Cerebellar nuclear complex (tissue), 1 donor: ENCODE measurements at places on chromosomes 13 and 19.

DNA sequence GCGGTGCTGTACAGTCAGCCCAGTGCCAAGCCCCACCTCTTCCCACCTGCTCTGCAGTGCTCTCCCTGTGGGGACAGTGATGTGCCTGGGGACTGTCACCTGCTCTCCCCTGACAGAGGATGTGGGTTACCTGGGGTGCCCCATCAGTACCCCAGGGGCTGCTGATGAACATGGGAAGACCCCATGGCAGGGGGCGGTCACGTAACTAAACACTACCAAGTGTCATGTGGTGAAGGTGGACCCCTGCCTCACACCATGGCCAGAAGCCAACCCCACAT is 12.7 kb downstream of the KDM4B start:
- no peak for DNase-seq

DNA sequence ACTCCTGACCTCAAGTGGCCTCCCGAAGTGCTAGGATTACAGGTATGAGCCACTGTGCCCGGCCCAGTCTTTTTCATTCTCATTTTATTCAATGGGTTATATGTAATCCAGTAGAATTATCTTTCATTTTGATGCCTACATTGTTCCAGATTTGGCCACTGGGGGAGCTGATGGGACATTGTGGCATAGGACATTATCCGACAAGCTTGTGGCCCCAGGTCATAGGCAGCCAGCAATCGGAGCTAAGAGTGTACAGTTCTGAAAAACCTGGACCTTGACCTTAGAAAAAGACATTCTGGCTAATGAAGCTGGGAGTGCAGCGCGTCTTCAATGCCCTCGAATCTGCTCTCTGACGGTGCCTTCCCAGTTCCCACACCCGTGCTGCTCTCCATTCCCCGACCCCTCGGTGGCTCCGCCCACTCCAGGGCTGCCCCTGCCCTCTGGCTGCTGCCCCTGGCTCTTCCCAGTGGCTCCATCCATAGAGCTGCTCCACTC is 108.7 kb downstream of the TEX29 start:
- no peak for DNase-seq

DNA sequence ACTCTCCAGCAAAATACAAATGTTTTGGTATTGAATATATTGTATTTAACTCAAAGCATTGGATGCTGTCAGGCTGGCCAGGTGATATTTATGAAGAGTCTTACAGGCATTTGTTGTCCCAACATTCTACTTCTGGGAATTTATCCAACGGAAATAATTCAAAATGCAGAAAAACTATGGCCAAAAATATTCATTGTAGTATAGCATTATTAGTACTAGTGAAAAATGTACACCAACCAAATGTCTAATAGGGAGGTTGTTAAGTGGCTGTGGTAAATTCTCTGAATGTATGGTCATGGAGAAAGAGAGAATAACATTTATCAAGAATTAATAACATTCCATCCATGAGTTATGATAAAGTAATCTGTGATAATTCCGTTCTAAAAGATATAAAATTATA is 38.6 kb upstream of the GAS6 start:
- no peak for DNase-seq

DNA sequence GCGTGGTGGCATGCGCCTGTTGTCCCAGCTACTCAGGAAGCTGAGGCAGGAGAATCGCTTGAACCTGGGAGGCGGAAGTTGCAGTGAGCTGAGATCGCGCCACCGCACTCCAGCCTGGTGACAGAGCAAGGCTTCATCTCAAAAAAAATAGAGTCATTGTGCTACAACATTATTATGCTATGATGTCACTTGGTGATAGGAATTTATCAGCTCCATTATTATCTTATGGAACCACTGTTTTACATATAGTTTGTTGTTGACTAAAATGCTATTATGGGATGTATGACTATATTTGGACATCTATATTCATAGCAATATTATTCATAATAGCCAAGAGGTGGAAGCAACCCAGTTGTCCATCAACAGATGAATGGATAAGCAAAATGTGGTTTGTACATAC is 26.4 kb upstream of the SLC7A1 start:
- no peak for DNase-seq

DNA sequence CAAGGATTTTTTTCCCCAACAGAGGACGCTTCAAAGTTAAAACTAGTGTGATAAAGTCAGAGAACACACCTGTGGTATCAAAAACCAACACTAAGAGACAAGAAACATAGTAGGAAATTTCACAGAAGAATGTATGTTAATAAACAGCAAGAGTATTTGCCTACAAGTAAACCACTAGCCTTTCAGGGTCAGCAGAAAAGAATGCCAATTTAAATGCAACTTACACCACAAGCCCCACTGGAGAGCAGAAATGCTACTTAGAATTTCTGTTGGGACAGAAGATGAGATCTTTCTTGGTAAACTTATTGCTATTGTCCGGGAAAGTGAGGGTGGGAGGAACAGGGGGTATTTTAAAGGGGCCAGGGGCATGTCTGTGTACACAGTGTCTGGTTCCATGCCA is 68.6 kb downstream of the STK24 start:
- DNase-seq, result no peak

GRCh38 chr19:39645800-39646411 is 9.8 kb upstream of the LGALS16 start:
- no peak for DNase-seq

- DNase-seq, result no peak
Measured at GRCh38 chr13:72561791-72562190, 165.6 kb downstream of the MZT1 start.

GRCh38 chr19:47002853-47003610 is 16.6 kb upstream of the NPAS1 start:
- no peak for DNase-seq

DNA sequence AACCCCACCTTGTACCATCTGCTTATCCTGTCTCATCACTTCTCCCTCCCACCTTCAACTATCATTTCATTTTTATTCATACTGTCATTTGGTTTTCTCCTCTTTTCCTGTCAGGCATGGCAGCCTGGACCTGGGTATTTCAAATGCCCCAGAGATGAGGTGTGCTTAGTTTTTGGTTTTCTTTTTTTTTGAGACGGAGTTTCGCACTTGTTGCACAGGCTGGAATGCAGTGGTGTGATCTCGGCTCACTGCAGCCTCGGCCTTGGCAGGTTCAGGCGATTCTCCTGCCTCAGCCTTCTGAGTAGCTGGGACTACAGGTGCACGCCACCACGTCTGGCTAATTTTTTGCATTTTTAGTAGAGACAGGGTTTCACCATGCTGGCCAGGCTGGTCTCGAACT is 5.8 kb downstream of the PDS5B start:
- DNase-seq, result no peak

GRCh38 chr13:107395927-107396662 is 819.2 kb downstream of the LIG4 start:
- DNase-seq, result no peak

GRCh38 chr13:111171112-111171511 is 56.0 kb downstream of the ARHGEF7 start:
- no peak for DNase-seq

- DNase-seq, result no peak
Measured at GRCh38 chr19:2464389-2464788, 7.6 kb upstream of the LMNB2 start.

GRCh38 chr19:23071147-23071511 is 45.7 kb upstream of the ZNF730 start:
- DNase-seq, result no peak

DNA sequence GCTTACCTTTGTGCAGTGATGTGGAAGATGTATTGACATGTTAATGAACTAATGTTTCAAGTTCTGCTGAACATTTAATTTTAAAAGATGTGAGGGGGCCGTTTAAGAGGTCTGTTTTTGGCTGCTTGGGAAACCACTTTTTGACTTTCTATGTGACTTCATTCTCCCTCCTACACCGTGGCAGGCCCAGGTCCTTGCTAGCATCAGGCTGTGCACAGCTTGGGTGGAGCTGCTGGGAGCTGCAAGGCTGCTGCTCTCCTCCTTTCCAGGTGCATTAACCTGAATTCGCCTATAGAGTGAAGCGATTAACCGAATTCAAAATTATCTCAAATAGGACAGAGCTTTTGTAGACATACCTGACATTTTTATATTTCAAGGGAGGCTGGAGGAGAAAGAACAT is 249.1 kb downstream of the FGF14 start:
- no peak for DNase-seq

GRCh38 chr19:7188698-7189629 is 105.2 kb downstream of the INSR start:
- DNase-seq, result no peak

GRCh38 chr19:42363614-42364346 is 26.3 kb downstream of the CNFN start:
- DNase-seq, result no peak

- no peak for DNase-seq
Measured at GRCh38 chr13:44431150-44431549, 57.5 kb downstream of the SERP2 start.
